ENCODE measurements at places on chromosomes 13 and 19.
A peak's percentile ranks its signal among the peaks of the same experiment; 100 is the strongest.

- DNase-seq, result no peak
Observed at GRCh38 chr19:18603255-18603957, 3.2 kb downstream of the CRLF1 start.

GRCh38 chr19:33845498-33845897 is 48.8 kb downstream of the KCTD15 start:
- no peak for DNase-seq

- no peak for DNase-seq
Observed at GRCh38 chr13:27427641-27428040, 3.2 kb downstream of the GTF3A start.

DNA sequence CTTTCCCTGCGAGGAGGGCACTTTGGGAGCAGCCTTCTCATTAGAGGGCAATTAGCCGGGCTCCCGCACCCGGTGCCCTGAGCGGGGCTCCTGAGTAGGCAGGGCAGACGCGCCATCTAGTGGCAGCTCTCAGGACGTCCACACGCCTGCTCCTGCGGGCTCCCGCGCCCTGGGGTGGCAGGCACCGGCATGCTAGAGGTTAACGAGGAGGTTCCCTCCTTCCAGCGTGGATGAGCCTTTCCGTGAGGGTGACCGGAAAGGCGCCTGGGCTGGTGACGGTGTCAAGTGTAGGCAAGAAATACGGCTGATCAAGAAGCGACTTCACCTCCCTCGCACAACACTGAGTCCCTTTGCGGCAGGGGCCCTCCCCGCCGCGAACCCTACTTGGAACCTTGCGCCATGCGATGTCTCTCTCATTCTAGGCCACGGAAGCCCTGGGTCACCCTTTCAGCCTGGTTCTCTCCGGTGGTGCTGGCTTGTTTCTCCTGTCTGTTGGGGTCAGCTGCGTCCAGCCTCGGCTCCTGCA is 67.7 kb downstream of the ALOX5AP start:
- peak; percentile 29 for DNase-seq

- no peak for DNase-seq
Observed at GRCh38 chr13:44240611-44241145, 132.9 kb upstream of the SERP2 start.

Measured in SHP77 treated with DMSO at 0.1 percent for 48 hours (cell line).